HFFc6 (cell line): ENCODE measurements at places on chromosomes 5 and 9.

DNA sequence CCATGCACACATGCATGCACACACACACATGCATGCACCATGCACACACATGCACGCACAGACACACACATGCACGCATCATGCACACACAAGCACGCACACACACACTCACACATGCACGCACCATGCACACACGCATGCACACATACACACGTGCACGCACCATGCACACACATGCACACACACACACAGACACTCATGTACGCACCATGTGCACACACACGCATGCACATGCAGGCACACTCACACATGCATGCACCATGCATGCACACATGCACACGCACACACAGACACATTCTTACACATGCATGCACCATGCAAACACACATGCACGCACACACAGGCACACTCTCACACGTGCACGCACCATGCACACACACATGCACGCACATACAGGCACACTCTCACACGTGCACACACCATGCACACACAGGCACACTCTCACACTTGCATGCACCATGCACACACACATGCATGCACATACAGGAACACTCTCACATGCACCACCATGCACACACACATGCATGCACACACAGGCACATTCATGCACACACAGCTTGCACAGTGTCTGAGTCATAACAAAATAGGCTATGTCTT lies 117.5 kb downstream of the TENT4A start:
- no peak for DNase-seq

GRCh38 chr5:71922584-71923106 lies 184.6 kb upstream of the MAP1B start:
- peak; percentile 71 for DNase-seq

- DNase-seq: no peak
Measured at GRCh38 chr5:81023261-81023970, 63.3 kb downstream of the RASGRF2 start.

DNA sequence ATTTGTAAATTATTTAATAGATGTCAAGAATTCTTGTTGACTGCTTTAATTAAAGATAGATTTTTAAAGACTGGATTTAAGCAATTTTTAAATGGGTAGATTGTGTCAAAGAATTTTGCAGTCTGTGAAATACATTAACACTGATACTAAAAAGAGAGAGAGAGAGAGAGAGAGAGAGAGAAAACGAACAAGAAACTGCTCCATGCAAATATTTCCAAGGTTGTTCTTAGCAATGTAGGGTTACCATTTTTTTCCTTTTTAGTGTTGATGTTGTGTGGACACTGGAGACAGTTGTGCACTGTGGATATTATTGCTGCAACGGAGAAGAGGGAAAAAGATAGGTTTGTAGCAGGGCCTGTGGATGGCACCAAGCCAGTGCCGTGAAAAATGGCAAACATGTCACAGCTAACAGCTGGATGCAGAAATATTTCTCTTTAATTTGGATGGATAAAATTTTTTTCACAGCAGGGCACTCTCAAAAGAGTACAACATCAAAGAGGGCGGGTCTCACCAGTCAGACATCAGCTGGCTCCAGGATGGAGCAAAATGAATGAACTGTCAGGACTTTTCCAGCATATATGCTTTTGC lies 58.2 kb downstream of the PRDM6 start:
- no peak for DNase-seq

- DNase-seq: no peak
Measured at GRCh38 chr5:122967085-122967484, 69.4 kb downstream of the PPIC start.

DNA sequence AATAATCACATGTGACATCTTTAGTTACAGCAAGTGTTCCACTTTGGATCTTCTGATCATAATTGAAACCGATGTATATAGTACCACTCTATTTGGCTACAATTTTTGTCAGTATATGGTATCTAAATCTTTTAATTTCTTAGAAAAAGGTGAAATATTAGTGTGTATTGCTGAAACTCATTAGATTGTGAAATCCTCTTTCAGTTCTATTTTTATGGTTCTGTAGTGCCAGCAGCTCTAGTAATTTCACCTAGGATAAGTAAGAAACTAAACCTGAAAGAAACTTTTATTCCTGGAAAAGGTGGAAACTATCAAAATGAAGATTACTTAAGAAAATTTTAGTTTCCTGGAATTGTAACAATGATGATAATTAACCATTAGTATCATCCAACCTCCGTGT lies 370.9 kb downstream of the NNT start:
- DNase-seq: no peak

GRCh38 chr9:6999794-7000193 lies 242.0 kb downstream of the KDM4C start:
- no peak for DNase-seq
